Skeletal muscle tissue (tissue), 5 donors: ENCODE measurements at places on chromosomes 12 and 14. TPM values are rescaled to one million over a fixed set of nuclear protein-coding genes. Genes with fewer than 3 reads are reported as not detected.

The B4GALNT1 gene
- 3.1 TPM for total RNA-seq

The PIWIL1 gene
- total RNA-seq: not detected

The DGLUCY gene
- 49.6 TPM for total RNA-seq

The APOF gene
- not detected for total RNA-seq

The AEBP2 gene
- 39.7 TPM for total RNA-seq

The CCDC197 gene
- not detected for total RNA-seq

The OR4E2 gene
- total RNA-seq: not detected

The PRORP gene
- total RNA-seq: 17.2 TPM

The VIPAS39 gene
- total RNA-seq: 41.2 TPM

The CCDC177 gene
- not detected for total RNA-seq

The OAS2 gene
- 6.8 TPM for total RNA-seq

The LPAR5 gene
- total RNA-seq: 1.0 TPM

The TUNAR gene
- not detected for total RNA-seq

The TPPP2 gene
- not detected for total RNA-seq

The ADAMTS20 gene
- total RNA-seq: 0.52 TPM

The OR6C4 gene
- not detected for total RNA-seq

The DCN gene
- 688 TPM for total RNA-seq

The TSPAN8 gene
- 3.7 TPM for total RNA-seq

The HOXC10 gene
- total RNA-seq: 3.7 TPM

The ANO6 gene
- 50.6 TPM for total RNA-seq

The CD4 gene
- 6.8 TPM for total RNA-seq

The RASAL1 gene
- not detected for total RNA-seq

The SOS2 gene
- 45.9 TPM for total RNA-seq

The ZDHHC22 gene
- total RNA-seq: 0.52 TPM

The PLEKHG3 gene
- total RNA-seq: 16.7 TPM

The PROX2 gene
- total RNA-seq: not detected

The B4GALNT3 gene
- total RNA-seq: 4.2 TPM

The ASCL1 gene
- not detected for total RNA-seq
